ENCODE measurements at places on chromosomes 3 and 15. TPM values are rescaled to one million over a fixed set of nuclear protein-coding genes. Genes with fewer than 3 reads are reported as not detected.
A peak's percentile ranks its signal among the peaks of the same experiment; 100 is the strongest.

DNA sequence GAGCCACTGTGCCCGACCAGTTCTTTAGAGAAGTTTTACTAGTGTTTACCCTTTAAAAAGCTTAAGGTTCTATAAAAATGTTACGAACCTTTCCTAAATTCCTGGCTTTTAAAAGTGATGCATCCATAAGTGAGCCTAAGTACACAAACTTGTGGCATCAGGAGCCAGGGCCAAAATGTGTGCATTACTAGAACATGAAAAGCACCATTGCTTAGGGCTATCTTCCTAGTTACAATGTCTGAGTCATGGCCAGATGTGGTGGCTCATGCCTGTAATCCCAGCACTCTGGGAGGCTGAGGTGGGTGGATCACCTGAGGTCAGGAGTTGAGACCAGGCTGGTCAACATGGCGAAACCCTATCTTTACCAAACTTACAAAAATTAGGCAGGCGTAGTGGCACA, 39.9 kb downstream of the LEO1 start:
- DNase-seq = no peak

DNA sequence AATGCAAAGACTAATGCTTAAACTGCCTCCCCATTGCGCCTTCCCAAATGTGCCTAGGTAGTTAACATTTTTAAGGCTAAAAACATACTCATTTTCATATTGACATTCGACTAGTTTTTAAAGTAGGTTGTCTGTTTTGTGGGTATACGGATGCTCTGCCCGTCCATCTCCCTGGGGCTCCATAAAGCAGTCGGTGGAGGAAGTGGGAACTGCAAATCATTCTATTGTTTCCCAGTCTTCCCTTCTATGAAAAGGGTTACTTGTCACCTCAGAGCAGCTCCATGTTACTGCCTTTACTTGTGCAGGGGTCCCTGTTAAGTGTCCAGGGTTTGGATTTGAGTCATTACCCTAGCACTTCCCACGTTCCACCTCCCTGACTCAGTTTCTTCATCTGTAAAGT, 10.9 kb downstream of the CHCHD6 start:
- no peak for DNase-seq

DNA sequence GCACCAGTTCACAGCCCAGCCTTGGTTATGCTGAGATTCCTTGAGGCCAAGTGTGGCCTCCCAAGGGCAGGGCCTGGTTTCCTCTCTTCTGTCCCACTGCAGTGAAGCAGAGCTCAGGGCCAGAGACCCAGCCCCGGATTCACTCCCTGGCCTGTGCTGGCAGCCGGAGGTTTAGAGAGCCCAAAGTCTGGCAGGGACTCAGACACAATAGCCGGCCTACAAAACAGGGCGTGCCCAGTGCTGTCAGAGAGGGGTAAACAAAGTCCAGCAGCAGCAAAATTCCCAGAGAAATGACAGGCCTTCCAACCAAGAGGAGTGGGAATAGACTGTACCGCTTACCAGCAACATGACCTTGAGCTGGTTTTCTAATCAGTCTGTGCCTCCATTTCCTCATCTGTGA, 14.0 kb downstream of the VIPR1 start:
- no peak for DNase-seq

The PHLDB2 gene
- 89.9 TPM for total RNA-seq

GRCh38 chr15:64905119-64905831, 6.4 kb upstream of the ANKDD1A start:
- peak; percentile 86 for DNase-seq

The SPINT1 gene
- 3.7 TPM for total RNA-seq

DNA sequence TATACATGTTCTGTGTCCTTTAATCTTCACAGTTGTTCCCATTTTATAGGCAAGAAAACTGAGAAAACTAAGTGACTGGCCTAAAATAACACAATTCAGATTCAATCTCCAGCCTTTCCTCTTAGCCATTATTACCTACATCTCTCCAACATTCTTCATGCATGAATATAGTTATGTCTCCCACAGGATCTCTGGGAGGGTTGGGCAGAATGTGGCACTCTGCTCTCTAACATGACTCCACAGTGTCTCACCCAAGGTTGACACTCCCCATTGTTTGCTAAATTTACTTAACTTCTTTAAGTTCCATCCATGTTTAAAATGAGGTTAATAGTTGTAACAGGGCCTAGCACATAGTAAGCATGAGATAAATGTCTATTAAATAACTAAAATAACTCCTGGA, 276.3 kb downstream of the ERC2 start:
- DNase-seq = no peak
